Thyroid gland (tissue), 4 donors: ENCODE measurements at places on chromosomes 2 and 18.

DNA sequence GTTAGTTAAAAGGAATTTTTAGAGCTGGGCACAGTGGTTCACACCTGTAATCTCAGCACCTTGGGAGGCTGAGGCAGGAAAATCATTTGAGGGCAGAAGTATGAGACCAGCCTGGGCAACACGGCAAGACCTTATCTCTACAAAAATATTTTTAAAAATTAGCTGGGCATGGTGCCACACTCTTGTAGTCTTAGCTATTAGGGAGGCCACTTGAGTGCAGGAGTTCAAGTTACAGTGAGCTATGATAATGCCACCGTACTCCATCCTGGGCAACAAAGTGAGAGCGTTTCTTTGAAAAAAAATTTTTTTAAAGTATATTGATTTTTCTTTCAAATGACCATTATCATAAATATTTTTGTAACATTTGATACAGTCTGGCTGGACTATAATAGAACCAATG lies 93.6 kb upstream of the FAM117B start:
- DNase-seq = no peak

DNA sequence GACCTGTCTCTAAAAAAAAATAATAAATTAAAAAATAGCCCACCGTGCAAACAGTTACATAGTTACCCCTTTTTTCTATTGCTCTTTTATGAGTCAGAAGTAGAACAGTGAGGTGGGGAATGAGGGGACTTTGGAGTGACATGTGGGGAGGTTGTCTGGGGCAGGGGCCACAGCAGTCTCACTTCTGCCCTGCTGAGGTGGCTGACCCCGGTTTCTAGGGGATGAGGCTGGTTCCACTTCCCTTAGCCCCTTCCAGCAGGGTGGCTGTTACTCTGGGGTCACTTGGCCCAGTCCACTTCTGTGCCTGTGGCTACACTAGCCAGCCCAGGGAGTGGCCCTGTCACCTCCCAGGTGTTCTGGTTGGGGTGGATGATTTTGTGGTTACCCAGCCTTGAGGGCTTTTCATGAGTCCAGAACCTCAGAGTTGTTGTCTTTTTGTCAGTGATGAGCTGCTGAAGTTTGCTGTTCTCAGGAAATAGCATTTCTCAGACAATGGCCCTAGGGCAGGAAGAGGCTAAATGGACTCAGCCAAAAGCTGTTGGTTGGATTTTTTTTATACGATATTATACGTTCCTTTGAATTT lies 28.0 kb upstream of the SCLY start:
- no peak for DNase-seq

GRCh38 chr2:28175028-28175427 lies 217.6 kb upstream of the FOSL2 start:
- DNase-seq = no peak

DNA sequence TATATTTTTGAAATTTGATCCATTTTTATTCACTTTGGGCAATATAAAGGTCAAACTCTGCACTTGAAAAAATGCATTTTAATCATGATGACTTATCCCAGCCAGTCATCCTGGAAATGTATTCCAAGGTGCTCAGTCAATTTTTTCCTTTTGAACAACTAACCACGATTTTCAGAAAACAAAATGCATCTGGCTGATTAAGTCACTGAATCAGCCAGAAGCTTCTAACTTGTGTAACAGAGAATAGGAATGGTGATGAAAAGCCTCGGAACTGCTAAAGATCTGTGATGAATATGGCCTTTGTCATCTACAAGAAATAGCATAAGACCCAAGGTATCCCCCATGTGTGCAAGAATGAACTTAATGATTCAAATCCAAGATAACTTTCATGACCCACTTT lies 572.7 kb downstream of the EPHA4 start:
- DNase-seq = no peak

DNA sequence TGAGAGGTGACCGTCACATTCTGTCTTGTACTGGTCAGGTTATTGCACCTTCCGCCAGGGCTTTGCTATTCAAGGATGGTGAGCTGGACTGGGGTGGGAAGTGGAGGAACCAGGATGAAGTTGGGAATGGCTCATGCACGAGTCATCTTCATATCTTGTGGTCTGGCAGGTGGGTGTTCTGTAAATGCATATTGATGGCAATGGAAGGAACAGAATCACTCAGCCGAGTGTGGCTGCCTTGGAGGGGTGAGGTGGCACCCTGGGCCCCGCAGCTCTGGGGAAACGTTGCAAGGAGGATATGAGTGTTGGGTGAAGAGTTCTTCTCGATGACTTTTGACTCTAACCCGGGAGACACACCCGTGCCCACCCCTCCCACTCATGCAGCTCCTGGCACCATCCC lies 1.2 kb downstream of the NEU2 start:
- no peak for DNase-seq

- DNase-seq = no peak
Observed at GRCh38 chr2:43774617-43775016, 778 bp downstream of the DYNC2LI1 start.

DNA sequence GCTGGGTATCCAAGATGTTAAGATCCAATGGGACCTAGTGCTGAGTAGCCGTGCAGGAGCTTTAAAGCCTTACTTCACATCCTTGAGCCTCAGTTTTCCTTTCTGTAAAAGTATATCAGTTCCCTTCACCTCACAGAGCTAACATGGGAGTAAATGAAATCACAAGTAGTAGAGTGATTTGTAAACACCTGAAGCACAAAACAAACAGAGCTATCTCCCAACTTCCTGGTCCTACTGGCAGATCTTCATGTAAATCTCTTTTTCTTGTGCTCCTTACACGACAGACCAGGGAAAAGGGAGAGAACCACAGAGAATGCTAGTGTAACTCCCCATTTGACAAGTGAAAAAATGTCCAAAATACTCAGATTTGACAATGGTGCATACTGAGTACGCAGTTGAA lies 17.3 kb downstream of the CCDC93 start:
- no peak for DNase-seq

DNA sequence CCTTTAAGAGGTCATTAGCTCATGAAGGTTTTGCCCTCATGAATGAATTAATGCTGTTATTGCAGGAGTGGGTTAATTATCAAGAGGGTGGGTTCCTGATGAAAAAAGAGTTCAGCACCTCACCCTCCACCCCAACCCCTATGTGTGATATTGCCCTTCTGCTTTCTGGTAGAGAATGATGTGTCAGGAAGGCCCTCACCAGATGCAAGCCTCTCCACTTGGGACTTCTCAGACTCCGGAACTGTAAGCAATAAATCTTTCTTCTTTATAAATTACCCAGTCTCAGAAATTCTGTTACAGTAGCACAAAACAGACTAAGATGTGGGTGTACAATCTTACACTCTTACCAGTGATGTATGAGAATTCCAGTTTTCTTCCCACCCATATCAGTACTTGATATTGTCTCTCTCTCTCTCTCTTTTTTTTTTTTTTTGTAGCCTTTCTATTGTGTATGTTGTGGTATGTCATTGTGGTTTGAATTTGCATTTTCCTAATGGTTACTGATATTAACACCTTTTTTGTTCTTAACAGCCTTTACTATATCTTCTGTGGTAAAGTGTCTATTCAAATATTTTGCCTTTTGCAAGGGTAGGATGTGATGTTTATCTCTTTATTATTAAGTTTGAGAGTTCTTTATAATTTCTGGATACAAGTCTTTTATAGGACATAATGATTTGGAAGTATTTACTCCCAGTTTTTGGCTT lies 10.4 kb upstream of the MAP2 start:
- no peak for DNase-seq

DNA sequence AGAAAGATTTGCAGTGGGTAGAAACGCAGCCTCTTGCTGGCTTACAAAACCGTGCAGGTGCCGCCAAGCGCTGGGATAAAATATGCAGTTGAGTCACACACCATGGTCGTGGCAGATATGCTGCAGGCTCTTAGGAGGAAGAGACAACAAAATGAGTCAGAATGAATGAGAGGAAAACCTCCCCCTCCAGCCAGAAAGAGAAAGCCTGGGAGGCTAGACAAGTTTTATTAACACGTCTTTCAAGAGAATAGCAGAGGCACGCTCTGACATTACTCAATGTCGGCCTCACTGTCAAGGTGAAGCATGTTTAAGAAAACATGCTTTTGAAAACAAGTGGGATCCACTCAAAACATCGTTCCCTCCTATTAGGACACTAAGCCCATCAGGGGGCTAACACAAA lies 37.1 kb upstream of the ZCCHC2 start:
- peak; percentile 73 for DNase-seq

DNA sequence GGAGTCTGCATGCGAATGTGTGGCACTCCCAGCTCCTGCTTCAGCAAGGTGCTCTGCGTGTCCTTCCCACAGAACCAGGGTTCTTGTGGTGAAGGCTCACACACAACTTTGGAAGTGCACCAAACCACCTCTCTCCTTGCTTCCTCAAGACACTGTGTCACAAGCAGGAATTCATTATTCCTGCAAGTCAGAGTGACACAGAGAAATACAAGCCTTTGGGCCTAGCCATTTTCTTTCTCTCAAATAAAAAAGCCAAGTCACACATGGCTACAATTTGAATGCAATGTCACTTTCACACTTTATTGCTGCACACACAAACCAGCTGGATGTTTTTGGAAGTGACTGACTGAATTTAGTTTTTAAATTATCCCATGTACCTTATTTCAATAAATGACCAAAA lies 30.1 kb upstream of the THOC1 start:
- DNase-seq = no peak

- DNase-seq = no peak
Observed at GRCh38 chr2:239321596-239322415, 79.0 kb downstream of the HDAC4 start.

GRCh38 chr2:211898702-211899101 lies 639.9 kb downstream of the ERBB4 start:
- no peak for DNase-seq

- DNase-seq = peak; percentile 56
Observed at GRCh38 chr2:11634584-11634983, 35.4 kb downstream of the NTSR2 start.

DNA sequence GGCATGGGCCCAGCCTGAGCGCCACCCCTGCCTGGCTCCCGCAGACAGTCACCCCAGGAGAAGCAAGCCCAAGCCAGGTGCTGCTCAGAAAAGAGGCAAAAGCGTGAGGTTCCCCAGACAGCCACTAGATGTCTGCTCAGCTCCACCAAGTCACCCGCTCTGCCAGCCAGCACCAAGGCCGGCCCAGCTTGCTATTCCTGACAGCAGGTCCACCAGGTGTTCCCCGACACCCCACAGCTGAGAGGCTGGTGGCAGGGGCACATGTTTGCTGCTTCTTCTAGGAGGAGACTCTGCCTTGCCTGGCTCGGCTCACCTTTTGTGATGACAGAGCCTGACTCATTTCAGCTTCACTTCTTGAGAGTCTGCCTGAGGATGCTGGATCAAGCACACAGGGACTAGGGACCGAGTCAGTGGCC lies 206.7 kb downstream of the MGAT5 start:
- DNase-seq = peak; percentile 75

DNA sequence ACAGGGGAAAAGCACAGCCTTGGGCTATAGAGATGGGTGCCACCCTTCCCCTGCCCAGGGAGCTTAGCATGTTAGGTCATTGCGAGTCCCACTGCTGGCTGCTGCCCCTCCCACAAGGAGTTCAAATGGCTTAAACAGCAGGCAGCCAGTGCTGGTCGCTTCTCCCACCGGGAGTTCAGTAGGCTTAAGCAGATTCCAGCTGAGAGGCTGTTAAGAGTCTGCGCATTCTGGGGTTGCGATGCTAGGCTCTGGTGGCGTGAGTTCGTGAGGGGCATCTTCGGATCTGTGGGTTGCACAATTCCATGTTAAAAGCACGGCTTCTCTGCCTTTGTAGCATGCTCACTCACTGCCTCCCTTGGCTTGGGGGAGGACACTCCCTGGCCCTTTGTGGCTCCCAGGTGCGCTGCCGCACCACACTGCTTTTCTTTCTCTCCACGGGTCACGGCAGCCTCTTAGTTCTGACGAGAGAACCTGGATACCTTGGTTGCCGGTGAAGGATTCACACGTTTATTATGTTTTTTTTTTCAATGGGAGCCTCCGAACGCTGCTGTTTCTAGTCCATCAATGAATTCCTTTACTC lies 93.2 kb downstream of the UNC80 start:
- no peak for DNase-seq

GRCh38 chr2:207140265-207140664 lies 25.5 kb downstream of the KLF7 start:
- no peak for DNase-seq

GRCh38 chr2:55883829-55884228 lies 39.8 kb downstream of the EFEMP1 start:
- DNase-seq = no peak

- no peak for DNase-seq
Observed at GRCh38 chr2:183998041-183998796, 600.1 kb upstream of the ZNF804A start.

DNA sequence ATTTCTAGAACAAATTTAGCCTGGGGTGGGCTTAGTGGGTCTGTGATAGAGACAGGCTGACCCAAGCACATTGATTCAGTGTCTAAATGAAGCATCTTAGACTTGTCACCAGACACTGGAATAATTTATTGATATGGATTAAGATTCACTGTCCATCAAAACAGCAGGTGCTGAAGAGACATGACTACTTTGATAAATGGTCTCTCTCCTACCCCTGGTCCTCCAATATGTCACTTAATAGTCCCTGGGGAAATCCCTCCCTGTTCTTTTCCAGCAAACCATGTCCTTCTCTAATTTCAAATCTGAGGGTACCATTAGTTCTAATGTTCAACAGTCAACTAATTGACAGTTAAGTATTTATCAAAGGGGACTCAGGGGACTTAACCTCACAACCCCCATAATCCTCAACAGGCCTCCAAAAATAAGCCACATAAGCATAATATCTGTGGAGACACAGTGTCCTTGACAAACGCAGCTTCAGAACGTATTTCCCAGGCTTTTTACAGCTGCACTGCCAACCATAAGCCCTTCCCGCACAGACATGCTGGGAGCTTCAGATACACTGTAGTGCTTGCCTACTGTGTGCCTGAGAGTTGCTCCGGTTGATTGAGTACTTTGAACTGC lies 391.0 kb downstream of the THSD7B start:
- DNase-seq = no peak

- DNase-seq = peak; percentile 16
Observed at GRCh38 chr2:235666213-235666781, 172.5 kb downstream of the AGAP1 start.

DNA sequence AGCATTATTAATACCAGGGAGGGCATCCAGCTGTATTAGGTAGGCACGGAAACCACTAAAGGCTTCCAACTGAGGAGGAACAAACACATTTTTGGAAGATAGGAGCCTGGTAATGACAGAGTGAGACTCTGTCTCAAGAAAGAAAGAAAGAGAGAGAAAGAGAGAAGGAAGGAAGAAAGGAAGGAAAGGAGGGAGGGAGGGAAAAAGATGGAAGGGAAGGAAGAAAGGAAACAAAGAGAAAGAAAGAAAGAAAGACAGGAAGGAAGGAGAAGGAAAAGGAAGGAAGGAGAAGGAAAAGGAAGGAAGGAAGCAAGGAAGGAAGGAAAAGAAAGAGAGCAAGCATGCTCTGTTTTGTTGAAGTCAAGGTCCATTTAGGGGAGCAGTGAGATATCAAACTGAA lies 103.8 kb upstream of the RFX8 start:
- no peak for DNase-seq

- no peak for DNase-seq
Observed at GRCh38 chr2:138155304-138155703, 191.0 kb downstream of the HNMT start.

- DNase-seq = no peak
Observed at GRCh38 chr18:42484648-42485047, 529.6 kb downstream of the PIK3C3 start.

- DNase-seq = no peak
Observed at GRCh38 chr2:16259010-16259409, 318.7 kb downstream of the MYCN start.

- no peak for DNase-seq
Observed at GRCh38 chr2:159381574-159381973, 95.1 kb upstream of the WDSUB1 start.

- no peak for DNase-seq
Observed at GRCh38 chr18:45416168-45416567, 199.1 kb upstream of the SLC14A2 start.
